Left colon (tissue), 2 donors: ENCODE measurements at places on chromosomes 3 and 15. TPM values are rescaled to one million over a fixed set of nuclear protein-coding genes. Genes with fewer than 3 reads are reported as not detected.

Gene FAM81A
- 9.0 TPM for total RNA-seq

Gene PTH1R
- 1.4 TPM for total RNA-seq

Gene AQP9
- total RNA-seq = 0.27 TPM

Gene LTK
- total RNA-seq = 12.0 TPM

Gene ATP8B4
- total RNA-seq = 5.9 TPM

Gene PLA2G4D
- total RNA-seq = 0.18 TPM

Gene DPPA2
- not detected for total RNA-seq

Gene FLNB
- 410 TPM for total RNA-seq

Gene CYP1A2
- total RNA-seq = not detected

Gene OPA1
- 81.7 TPM for total RNA-seq

Gene TMC3
- not detected for total RNA-seq

Gene GPR15
- 6.1 TPM for total RNA-seq

Gene RYR3
- total RNA-seq = 2.2 TPM

Gene MUSTN1
- total RNA-seq = not detected

Gene ISLR2
- total RNA-seq = 0.52 TPM

Gene GRIP2
- total RNA-seq = 0.49 TPM

Gene EPB42
- total RNA-seq = not detected

Gene HES1
- total RNA-seq = 147 TPM

Gene SUMF1
- total RNA-seq = 39.3 TPM

Gene LSM3
- 9.9 TPM for total RNA-seq

Gene MESP2
- 0.84 TPM for total RNA-seq

Gene CPN2
- total RNA-seq = not detected

Gene ACKR2
- 4.9 TPM for total RNA-seq

Gene ADAMTS7
- 2.4 TPM for total RNA-seq
